ENCODE measurements at places on chromosomes 1 and 21.

DNA sequence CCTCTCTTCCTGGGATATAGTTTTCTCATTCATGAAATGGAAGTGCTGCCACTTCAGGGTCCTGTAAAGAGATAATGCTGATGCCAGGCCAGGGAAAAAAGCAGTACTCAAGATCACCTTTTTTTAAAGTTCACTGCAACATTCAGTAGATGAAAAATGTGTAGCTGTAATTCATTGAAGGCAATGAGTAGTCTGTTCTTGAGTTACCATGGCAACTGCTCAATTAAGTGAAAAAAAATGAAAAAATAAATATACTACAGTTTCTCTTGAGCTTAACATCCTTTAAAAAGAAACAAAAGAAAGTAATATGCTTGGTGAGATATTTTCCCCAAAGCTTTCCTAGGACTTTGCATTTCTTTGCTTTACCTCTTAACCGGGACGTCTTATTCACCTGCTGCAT is 183.3 kb downstream of the AK5 start:
- DNase-seq = no peak

GRCh38 chr1:210132582-210132981 is 100.0 kb upstream of the SERTAD4 start:
- DNase-seq = no peak

DNA sequence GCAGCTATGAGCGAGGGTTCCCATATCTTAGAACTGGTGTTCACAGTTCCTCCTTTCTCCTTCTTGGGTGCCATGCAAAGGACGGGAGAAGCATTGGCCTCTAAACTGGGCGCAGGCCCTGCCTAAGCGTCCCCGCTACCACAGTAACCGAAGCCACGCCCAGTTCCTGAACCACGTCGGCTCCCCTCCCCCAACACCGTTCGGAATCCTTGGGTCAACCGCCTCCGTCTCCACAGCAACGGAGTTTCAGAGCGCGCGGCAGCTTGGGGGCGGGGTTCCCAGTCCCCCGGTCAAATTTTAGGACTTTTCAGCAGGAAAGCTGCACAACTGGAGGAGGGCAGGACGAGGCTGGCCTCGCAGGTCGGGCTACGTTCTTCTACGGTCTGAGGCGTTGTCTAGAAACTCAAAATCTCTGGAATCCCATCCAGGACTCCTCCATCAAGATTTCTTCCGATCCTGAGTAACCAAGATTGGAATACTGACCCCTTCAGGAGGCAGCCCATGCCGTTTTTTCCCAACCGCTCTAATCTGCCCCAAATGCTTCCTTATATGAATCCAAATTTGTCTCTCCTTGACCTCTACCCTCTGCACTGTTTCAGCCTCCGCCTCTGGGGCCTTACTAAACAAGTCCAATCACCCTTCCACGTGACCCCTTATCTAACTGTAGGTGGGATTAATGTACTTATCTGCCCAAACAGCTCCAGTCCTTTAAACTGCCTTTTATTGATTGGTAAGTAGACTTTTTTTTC is at the start of gene SPAG17:
SPAG17 (minus strand) TSS at position 145 of the 749 bp plus-strand sequence; CDS start at position 74, 71 bp downstream.
- DNase-seq = peak; percentile 69

DNA sequence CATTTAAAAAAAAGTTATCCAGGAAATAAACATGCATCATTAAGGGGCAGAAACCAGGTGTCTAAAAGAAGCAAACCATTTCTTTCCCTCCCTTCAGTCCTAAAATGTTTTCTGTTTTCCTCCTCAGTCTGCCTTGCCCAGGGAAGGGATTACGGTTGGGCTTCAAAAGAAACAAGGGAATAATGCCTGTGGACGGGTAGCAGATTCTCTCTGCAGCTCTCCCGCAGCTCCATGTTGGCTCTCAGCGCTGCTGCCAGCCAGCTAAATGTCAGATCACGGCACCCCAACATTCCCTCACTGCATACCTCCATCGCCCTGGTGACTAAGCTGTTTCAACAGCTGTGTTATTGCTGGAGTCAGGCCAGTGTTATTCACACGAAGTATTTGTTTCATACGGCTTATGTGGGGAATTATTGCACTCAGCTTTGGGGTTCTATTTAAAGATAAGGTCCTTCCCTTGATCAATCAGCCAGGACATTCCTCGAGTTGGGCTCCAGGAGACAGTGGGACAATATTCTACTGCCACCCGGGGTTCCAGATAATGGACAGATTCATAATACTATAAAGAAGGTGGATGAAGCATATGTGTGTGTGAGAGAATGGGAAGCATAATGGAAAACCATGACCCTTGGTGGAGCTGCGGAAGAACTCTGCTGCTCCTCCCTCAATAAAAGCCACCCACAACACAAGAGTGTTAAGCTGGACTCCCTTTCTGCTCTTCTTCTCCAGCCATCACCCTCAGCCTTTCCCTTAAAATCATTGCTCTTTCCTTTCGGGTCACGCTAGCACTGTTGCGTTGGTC is 58.2 kb downstream of the WLS start:
- DNase-seq = no peak

- DNase-seq = no peak
These were observed 8.0 kb downstream of the NOL9 start for GRCh38 chr1:6546326-6546725.

DNA sequence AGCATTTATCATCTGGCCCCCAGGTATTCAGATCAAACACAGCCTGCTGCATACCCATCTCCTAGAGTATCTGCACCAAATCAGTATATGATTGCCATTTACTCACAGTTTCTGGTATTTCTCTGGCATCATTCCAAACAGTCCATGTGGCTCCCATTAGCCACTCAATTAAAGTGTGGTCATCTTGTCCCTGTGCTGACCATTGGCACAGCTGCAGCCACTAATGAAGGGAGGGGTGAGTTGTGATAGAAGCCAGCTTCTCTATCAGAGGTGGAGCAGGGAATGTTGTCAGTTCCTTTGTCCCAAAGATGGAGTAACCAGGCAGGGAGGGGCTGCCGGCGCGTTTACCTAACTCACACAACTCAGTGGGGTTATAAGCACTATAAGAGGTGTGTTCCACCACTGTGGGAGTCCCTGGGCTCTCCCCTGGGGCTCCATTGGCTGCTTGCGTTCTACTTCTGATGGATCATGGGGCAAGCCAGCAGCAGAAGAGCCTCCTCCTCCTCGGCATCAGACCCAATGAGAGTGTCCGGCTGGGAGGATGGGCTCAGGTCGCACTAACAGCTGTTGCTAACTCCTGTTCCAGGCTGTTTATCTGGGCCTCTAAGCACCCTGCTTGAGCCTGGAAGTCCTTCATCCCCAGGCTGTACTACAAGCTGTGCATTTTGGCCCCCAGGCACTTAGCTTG is 108.6 kb downstream of the GDAP2 start:
- no peak for DNase-seq

- no peak for DNase-seq
These were observed 23.7 kb downstream of the MRPL39 start for GRCh38 chr21:25583370-25584130.

DNA sequence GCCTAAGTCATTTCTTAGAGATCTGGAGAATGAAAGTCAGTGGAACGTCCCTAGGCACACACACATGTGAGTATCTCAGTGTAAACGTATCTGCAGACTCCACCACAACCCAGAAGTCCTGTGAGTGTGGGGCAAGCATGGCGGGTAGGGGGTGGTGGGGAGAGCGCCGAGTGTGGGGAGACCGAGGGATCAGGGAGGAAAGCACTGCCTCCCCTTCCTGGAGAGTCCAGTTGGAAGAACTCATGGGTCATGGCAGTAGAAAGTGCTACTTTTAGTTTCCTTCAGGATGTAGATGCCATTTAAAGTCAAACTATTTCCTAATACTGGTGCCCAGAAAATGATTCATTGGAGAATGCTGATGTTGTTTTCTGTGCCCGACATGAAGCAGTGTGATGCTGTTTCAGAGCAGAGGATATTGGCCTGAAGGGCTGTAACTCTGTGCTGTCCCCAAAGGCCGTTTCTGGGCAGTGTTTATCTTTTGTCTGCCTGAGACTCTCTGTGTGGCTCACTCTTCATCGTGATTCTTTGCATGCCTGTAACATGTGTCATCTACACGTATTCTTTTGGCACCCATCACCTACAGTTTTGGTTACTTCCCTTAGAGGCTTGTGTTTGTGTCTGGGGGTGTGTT is 45.7 kb upstream of the TSPAN2 start:
- no peak for DNase-seq

DNA sequence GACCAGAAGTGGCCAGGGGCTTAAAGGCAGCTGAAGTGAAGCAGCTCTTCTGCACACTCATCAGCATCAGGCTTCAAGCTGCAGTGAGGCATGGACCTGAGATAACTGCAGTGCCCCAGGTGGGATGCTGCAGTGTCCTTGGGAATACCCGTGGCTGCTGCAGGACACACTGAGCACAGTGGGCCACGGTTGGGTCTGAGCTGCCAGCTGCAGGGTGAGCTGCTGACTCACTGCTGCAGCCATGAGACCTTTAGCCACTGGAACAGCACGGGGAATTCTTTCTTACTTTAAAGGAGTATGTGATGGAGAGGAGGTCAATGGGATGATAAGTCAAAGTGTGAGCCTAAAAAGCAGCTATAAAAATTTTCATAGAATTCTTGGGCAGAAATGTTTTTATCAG is 102.1 kb downstream of the XCL2 start:
- DNase-seq = no peak

DNA sequence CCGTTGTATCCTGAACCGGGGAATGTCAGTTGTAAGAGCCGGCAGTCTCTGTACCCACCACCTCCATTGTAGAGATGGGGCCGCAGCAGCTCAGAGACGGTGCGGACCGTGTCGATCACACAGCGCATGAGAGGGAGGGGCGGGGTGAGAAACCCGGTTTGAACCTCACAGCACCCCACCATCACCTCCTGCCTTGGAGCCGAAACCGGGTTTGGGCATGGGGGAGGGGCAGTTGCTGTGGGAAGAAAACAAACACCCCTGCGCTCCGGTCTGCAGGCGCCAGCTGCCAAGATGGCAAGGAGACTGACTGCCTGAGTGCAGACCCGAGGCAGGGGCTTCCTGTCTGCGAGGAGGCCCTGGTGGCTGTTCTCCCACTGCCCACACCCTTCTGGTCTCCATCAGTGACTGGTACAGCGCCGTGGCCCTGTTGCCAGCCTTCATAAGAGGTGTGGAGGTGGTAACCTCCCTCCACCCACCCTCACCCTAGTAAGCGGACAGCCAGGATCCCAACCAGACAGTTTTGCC is 69.2 kb upstream of the SSBP3 start:
- no peak for DNase-seq

- peak; percentile 35 for DNase-seq
These were observed 37.7 kb upstream of the GPR37L1 start for GRCh38 chr1:202084791-202085681.

DNA sequence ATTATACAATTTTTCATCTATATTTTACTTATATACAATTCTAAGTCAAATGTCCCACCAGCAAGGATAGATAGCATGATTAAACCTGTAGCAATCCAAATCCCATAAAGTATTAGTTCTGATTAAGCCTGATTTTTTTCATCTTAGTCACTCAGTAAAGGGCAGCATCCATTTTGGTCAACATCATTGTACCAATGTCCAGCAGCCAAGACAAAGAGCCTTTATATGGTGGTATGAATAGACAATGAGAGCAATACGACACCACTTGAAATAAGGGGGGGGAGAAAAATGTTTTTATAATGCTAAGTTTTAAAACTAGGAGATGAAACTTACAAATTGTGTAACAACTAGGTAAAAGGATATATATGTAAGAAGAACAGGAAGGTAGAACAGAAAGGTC is 7.4 kb downstream of the ZNF644 start:
- no peak for DNase-seq

DNA sequence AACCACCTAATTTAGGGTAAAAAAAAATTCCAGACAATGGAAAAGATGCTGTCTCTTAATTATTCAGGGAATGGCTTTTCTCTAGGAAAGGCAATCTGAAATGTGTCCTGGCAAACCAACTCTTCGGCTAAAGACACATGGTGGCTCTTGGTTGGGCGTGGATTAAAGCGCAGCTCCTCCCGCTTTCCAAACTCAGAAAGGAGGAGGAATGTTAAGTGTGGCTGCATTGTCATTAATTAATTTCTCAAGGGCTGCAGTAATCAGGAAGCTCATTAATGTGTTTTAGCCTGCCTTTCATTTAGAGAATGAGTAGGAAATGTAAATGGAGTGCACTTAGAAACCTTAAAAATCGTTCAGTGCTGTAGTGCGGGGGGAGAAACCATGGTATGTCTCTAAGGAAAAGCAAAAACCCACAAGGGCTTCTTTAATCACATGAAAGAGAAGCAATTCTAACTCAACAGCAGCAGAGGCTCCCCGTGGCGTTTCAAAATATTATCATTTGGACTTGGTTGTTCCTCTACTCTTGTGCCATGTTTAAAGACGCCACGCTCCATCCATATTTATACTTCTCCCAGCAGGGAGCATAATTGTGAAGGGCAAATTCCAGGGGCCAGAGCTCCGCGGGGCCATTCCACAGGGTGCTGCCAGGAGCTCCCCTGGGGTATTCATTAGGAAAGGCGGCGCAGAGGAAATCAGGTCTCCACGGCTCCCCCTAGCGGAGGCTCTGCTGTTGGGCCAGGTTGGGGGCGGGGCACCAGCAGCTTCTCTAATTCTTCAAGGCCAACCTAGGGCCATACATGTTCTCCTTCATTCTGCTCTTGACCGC is 91.9 kb upstream of the SSX2IP start:
- peak; percentile 56 for DNase-seq

GRCh38 chr1:111880881-111881837 is 108.3 kb downstream of the KCND3 start:
- no peak for DNase-seq

DNA sequence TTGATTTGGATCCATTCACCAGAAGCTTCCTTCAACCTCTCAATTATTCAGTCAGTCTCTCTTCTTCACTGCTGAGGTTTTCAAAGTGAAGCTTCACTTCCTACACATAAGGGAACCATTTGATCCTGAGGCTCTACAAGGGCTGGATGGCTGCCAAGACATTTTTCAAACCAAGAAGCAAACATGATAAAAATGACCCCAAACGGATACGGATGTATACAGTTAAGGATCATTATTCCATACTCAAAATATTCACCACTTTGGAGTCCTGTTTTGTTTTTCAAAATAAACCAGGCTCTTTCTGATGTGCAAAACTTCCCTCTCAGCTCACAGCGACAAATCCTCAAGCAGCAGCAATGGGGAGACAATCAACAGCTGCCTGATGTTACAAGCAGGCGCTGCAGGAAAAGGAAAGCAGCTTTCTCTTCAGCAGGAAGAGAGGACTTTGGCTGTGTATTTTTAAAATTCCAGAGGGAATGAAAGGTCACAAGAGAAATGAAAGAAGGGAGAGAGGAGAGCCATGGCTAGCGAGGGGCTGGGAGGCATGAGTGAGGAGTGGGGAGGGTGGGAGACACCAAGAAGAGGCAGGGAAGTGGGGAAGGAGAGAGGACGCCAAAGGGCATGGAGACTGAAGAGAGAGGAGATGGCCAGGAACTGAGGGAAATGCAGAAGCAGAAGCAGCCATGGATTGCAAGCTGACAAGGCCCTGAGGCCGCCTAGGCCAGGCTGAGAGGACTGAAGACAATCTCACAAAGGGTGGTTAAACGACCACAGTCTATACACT is 145.4 kb downstream of the SLC45A1 start:
- DNase-seq = no peak

- no peak for DNase-seq
These were observed 8.1 kb upstream of the INAVA start for GRCh38 chr1:200886594-200886993.

GRCh38 chr1:9027307-9027706 is 1.1 kb upstream of the SLC2A7 start:
- no peak for DNase-seq
